SK-N-SH (cell line): ENCODE measurements at places on chromosomes 11 and 22. TPM values are rescaled to one million over a fixed set of nuclear protein-coding genes. Genes with fewer than 3 reads are reported as not detected.

DNA sequence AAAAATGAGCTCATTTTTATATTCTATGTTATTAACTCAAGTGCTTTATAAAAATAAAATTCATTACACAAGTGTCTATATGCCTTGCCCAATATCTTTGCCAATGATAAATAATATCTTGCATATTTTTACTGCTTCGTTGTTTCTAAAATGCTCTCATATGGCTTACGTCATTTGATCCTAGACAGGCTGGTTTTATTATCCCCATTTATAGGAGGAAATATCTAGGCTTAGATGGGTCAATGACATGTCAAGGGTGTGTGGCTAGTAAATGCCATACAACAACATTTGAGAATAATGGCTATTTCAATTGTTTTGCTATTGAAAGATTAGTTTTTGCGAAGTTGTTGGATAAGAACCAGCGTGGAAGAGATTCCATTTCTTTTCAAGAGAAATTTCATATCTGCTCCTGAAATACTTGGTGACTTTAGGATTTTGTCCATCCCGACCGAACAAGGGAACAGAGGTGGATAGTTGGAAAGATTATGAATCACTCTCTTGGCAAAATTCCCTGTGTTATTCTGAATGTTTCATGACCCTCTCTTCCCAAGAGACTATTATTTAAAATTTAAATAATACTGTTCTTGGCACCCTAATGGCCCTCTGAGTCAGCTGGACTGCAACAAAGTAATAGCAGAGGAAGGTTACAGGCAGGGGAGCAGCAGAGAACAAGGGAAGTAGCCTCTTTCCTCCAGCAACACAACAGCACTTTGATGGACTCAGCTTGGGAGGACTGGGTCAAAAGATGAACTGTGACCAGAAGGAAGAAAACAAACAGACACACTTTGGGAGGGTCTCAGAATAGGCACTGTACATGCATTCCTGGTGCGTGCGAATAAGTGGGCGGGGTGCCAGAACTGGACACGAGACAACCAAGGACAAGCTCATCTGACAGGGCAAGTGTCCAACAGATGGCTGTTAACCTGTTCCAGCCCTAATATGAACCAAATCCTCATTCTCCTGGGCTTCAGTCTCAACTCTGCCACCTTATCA is 94.5 kb downstream of the ME3 start:
- peaks cover 5% of the 10 kb centered on the region for H3K4me1 ChIP-seq
- H3K27me3 ChIP-seq: no peaks in the 10 kb centered on the region
- no peak overlapping the region for H3K4me3 ChIP-seq
- H3K36me3 ChIP-seq: no peaks in the 10 kb centered on the region

- no peaks in the 10 kb centered on the region for H3K36me3 ChIP-seq
- DNase-seq: no peak
- no peak overlapping the region for H3K27ac ChIP-seq
- H3K4me1 ChIP-seq: no peaks in the 10 kb centered on the region
Measured at GRCh38 chr11:133515107-133515506, 17.2 kb downstream of the OPCML start.

DNA sequence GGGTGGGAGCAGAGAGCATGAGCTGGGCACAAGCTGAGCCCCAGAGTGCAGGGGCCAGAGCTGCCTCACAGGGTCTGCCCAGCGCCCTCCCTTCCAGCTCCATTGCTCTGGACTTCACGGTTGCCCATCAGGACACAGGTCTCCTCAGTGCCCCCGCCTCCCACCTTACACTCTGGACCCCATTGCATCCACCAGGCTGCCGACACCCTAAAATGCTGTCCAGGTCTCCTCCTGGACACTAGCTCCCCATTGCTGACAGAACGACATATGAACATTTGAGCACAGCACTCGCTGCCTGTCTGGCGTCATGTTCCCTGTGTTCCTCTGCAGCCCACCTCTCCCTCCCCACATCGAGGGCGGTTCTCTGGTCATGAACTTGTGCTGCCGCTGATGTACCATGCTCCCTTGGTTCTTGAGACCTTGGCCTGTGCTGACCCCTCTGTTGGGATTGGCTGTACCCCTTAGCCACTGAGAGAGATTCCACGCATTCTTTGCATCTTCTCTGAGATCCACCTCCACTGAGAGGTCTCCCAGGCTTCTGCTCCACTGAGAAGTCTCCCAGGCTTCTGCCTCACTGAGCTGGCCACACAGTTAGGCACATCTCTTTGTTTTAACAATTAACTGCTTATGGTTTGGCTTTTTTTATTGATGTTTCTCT is 34.2 kb upstream of the NECTIN1 start:
- H3K36me3 ChIP-seq: no peaks in the 10 kb centered on the region
- no peak overlapping the region for H3K4me3 ChIP-seq
- H3K4me1 ChIP-seq: no peaks in the 10 kb centered on the region
- H3K27me3 ChIP-seq: no peaks in the 10 kb centered on the region; the same call in 1 of the 2 replicates
- no peak for DNase-seq
- no peak overlapping the region for H3K27ac ChIP-seq

DNA sequence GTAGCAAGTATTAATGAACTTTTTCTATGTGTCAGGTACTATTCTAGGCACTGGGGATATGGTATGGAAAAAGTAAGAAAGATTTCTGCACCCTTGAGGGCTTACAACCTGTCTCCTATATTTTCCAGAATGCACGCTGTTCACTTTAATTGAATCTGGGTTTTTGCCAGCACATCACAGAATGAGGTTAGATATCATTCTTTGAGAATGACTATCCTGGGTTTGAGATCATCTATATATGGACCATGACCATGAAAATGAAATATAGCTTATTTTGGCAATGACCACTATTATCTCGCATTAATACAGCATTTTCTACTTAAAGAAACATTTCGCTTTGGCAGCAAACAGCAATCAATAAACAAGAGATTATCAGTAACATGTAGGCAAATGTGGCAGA is 46.9 kb downstream of the C11orf71 start:
- no peaks in the 10 kb centered on the region for H3K36me3 ChIP-seq
- DNase-seq: no peak
- no peaks in the 10 kb centered on the region for H3K27me3 ChIP-seq
- no peak overlapping the region for H3K27ac ChIP-seq

DNA sequence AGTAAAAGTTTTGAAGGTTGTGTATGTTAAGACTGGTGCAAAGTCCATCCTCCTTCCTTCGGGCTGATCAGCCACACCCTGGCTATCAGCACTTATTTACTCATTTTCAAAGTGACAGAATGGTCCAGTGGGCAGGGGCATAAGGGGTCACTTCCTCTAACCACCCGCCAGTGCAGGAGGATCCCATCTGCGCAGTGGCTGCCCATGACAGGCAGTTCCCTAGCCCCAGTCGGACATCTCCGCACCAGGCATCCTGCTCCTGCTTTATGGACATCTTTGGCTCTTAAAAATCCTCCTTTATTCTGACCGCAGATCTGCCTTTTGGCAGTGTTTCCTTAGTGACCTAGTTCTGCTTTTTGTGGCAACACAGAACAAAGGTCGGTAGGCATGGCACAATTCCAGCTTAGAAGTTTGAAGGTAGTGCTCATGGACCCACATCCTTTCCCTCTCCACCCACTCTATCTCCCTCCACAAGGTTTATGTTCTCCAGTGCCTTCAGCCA is 55.9 kb downstream of the BMAL1 start:
- H3K36me3 ChIP-seq: no peaks in the 10 kb centered on the region
- peaks cover 13% of the 10 kb centered on the region for H3K4me1 ChIP-seq
- no peak for DNase-seq
- H3K4me3 ChIP-seq: no peak overlapping the region
- H3K27me3 ChIP-seq: no peaks in the 10 kb centered on the region
- no peak overlapping the region for H3K27ac ChIP-seq

GRCh38 chr11:109747839-109748238 is 325.8 kb downstream of the C11orf87 start:
- H3K36me3 ChIP-seq: no peaks in the 10 kb centered on the region
- no peaks in the 10 kb centered on the region for H3K4me1 ChIP-seq
- H3K27me3 ChIP-seq: no peaks in the 10 kb centered on the region
- no peak overlapping the region for H3K4me3 ChIP-seq

- no peak overlapping the region for H3K27ac ChIP-seq
- no peak for DNase-seq
- no peaks in the 10 kb centered on the region; the same call in 1 of the 2 replicates for H3K4me1 ChIP-seq
- no peaks in the 10 kb centered on the region for H3K27me3 ChIP-seq
- no peak overlapping the region for H3K4me3 ChIP-seq
Measured at GRCh38 chr11:22764735-22765134, 64.9 kb downstream of the SVIP start.

The RFPL2 gene
- 0.05 and 0.06 TPM in 2 replicates for polyA plus RNA-seq

The SCARF2 gene
- polyA plus RNA-seq: 32.1 and 49.0 TPM in 2 replicates

The FIBIN gene
- 0.55 and 0.66 TPM in 2 replicates for polyA plus RNA-seq

GRCh38 chr22:22930571-22931556 is 43.2 kb downstream of the IGLL5 start:
- DNase-seq: no peak
- no peaks in the 10 kb centered on the region for H3K36me3 ChIP-seq
- H3K4me3 ChIP-seq: no peak overlapping the region
- H3K27me3 ChIP-seq: no peaks in the 10 kb centered on the region
- peaks cover 5% of the 10 kb centered on the region; the same call in 1 of the 2 replicates for H3K4me1 ChIP-seq
- no peak overlapping the region for H3K27ac ChIP-seq

DNA sequence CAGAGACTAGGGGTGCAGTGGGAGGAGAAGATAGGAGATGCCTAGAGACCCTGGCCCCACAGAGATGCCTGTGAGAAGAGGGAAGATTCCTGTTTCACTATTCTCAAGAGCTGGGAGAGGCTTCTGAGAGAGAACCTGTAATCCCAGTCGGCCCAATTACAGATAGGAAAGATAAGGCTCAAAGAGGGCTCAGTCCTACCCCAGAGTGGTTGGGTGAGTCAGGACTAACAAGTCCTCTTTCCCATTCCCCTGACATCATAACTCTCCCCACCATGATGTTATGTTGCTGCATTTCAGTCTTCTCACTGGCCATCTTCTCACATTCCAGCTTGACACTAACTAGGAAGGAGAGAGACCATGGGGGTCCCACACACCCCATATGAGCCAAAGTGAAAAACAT is 17.9 kb downstream of the ARHGEF12 start:
- H3K4me3 ChIP-seq: no peak overlapping the region
- no peak overlapping the region for H3K27ac ChIP-seq
- no peaks in the 10 kb centered on the region for H3K27me3 ChIP-seq
- no peaks in the 10 kb centered on the region; the same call in 1 of the 2 replicates for H3K36me3 ChIP-seq
- peaks cover 4% of the 10 kb centered on the region; the same call in 1 of the 2 replicates for H3K4me1 ChIP-seq

- no peaks in the 10 kb centered on the region for H3K27me3 ChIP-seq
- no peaks in the 10 kb centered on the region for H3K36me3 ChIP-seq
- H3K27ac ChIP-seq: no peak overlapping the region
- peak overlapping the region; percentile 19; the same call in 1 of the 2 replicates for H3K4me3 ChIP-seq
- H3K4me1 ChIP-seq: peaks cover 4% of the 10 kb centered on the region
Measured at GRCh38 chr11:58900479-58901420, 38.5 kb upstream of the GLYATL1 start.

- no peak for DNase-seq
- H3K36me3 ChIP-seq: no peaks in the 10 kb centered on the region
- no peaks in the 10 kb centered on the region for H3K27me3 ChIP-seq
- H3K4me1 ChIP-seq: no peaks in the 10 kb centered on the region
- no peak overlapping the region for H3K4me3 ChIP-seq
Measured at GRCh38 chr11:131186629-131187101, 183.8 kb upstream of the NTM start.

The CADM1 gene
- 7.9 and 11.4 TPM in 2 replicates for polyA plus RNA-seq

GRCh38 chr22:26567610-26568009 is 22.3 kb downstream of the TPST2 start:
- H3K36me3 ChIP-seq: no peaks in the 10 kb centered on the region
- no peak for DNase-seq
- H3K4me1 ChIP-seq: no peaks in the 10 kb centered on the region

The OR51I2 gene
- not detected in 2 replicates for polyA plus RNA-seq

DNA sequence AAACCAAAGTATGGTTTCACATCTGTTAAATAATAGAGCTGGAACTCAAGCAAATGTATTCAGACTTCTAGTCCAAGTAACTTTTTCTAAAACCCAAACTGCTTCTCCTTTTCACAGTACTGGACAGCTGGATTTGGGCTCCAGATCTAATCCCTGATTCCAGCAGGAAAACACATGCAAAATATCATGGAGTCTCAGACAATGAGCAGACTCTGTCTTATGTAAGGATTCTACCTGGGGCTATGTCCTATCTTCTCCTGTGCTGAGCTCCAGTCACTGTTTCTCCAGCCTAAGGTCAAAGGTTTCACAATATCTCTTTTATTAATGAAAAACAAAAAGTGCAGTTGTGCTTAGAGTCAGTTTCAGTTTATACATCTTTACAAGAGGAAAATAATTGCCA is 83.2 kb upstream of the EED start:
- peaks cover 20% of the 10 kb centered on the region for H3K4me1 ChIP-seq
- H3K27ac ChIP-seq: peak overlapping the region; percentile 66
- no peaks in the 10 kb centered on the region for H3K36me3 ChIP-seq
- H3K27me3 ChIP-seq: no peaks in the 10 kb centered on the region
- DNase-seq: no peak

- peaks cover 21% of the 10 kb centered on the region; the same call in 1 of the 2 replicates for H3K36me3 ChIP-seq
- H3K27ac ChIP-seq: no peak overlapping the region
- no peaks in the 10 kb centered on the region for H3K27me3 ChIP-seq
- H3K4me3 ChIP-seq: no peak overlapping the region
Measured at GRCh38 chr11:65036931-65037330, 4.1 kb upstream of the SAC3D1 start.

The OR8G5 gene
- not detected in 2 replicates for polyA plus RNA-seq

GRCh38 chr11:84922836-84923235 is 704.3 kb downstream of the DLG2 start:
- H3K4me1 ChIP-seq: no peaks in the 10 kb centered on the region
- H3K4me3 ChIP-seq: no peak overlapping the region
- DNase-seq: no peak

GRCh38 chr22:41661088-41661487 is 27.6 kb downstream of the SNU13 start:
- peaks cover 16% of the 10 kb centered on the region for H3K36me3 ChIP-seq
- H3K4me1 ChIP-seq: no peaks in the 10 kb centered on the region
- no peak overlapping the region for H3K27ac ChIP-seq
- H3K27me3 ChIP-seq: no peaks in the 10 kb centered on the region

DNA sequence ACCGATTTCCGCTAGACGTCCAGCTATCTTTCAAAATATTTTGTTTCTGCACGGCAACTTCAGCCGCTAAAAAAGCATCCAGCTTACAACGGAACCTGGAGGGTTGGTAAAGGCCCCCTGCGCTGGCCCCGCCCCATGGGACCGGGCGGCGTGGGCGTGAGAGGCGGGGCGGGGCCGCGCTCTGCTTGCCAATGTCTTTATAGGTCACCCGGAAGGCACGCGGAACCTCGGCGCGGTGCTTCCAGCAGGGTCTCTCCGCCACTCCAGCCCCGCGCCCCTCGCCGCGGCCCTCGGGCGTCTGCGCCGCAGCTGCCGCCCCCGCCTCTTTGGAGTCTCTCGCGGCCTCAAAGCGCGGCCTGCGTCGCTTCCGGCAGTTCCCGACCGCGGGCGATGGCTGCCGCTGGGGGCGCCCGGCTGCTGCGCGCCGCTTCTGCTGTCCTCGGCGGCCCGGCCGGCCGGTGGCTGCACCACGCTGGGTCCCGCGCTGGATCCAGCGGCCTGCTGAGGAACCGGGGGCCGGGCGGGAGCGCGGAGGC is at the start of gene FDX1:
Gene FDX1, plus strand, starts transcription at position 218 of the 536 bp plus-strand sequence. Its CDS starts 173 bp downstream, at position 391.
- H3K36me3 ChIP-seq: no peaks in the 10 kb centered on the region
- H3K27ac ChIP-seq: peak within 1 kb of the TSS; percentile 54
- peaks cover 23% of the 10 kb centered on the region for H3K4me1 ChIP-seq
- peak; percentile 88 for DNase-seq

The SLC22A6 gene
- not detected in 2 replicates for polyA plus RNA-seq

GRCh38 chr11:86885311-86885710 is 69.9 kb downstream of the FZD4 start:
- no peaks in the 10 kb centered on the region for H3K27me3 ChIP-seq
- no peak for DNase-seq
- H3K4me1 ChIP-seq: peaks cover 8% of the 10 kb centered on the region; the same call in 1 of the 2 replicates
- H3K27ac ChIP-seq: no peak overlapping the region

- H3K27ac ChIP-seq: no peak overlapping the region
- H3K27me3 ChIP-seq: no peaks in the 10 kb centered on the region
- H3K4me3 ChIP-seq: no peak overlapping the region
- no peak for DNase-seq
- H3K36me3 ChIP-seq: no peaks in the 10 kb centered on the region
Measured at GRCh38 chr11:105220121-105220520, 80.6 kb upstream of the CARD18 start.
